Stimulated activated CD8-positive, alpha-beta memory T cell treated with anti-CD3 and anti-CD28 coated beads, Interleukin-15, amount 100 ng/mL, for 48 hours (primary cell): ENCODE measurements at places on chromosomes 2 and 18.

- no peak for DNase-seq
These were observed 17.5 kb upstream of the TMEM163 start for GRCh38 chr2:134736167-134736880.

DNA sequence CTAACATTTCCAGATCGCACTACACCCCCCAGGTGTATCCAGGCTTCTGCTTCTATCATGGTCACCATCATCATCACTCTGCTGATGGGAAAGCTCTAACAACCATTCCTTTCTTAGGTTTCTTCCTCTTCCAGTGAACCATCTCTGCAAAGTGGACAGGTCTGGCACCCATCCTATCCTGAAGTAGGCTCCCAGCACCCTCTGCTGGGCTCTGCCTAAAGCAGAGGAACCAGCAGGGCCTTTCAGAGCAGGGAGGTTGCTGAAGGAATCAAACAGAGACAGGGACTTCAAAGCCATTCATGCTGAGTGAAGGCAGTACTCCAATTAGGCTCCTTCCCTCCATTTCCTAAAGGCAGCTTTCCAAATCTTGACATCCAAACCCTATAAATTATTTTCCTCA, 27.2 kb upstream of the SATB2 start:
- no peak for DNase-seq

DNA sequence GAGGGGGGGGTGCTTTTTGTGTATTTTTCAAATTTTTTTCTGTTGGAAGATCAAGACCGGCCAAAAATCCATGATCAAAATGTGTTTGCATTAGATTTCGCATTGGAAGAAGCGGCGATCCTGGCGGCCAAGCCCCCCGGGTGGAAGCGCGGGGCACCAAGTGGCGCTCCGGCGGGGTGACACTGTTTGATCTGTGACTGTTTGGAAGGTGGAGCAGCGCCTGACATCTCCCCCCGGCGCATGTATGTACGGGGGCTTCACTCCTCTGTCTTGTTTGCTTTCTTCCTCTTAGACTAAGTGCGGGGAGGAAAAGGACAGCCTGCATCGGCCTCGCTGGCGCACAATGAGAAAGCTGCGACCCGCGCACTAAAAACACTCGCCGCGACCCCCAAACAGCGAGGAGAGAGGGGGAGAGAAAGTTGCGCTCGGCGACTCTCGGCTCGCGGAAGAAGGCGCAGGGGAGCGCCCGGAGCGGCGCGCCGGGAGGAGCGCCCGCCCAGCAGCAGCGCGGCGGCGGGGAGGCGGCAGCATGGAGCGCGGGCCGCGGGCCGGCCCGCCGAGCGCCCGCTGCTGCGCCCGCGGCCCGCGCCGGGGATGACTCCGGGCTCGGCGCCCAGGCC, 515 bp downstream of the TSHZ1 start:
- no peak for DNase-seq

DNA sequence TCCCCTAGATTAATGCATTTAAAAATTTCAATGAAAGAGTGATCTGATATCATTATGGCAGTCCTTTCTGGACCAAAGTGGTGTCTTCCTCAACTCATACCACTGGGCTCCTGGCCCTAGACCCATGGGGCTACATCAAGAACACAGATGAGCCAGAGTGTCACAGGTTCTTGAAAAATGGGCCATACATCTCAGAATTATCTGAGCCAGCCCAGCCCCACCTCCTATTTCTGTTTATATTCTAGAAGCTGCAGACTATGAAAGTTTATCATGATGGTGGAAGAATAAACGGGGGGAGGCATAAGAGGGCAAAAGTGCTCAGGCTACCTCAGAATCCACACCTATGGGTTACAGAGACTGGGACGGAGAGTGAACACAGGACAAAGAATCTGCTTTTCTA, 120.6 kb upstream of the TACR1 start:
- DNase-seq: no peak

DNA sequence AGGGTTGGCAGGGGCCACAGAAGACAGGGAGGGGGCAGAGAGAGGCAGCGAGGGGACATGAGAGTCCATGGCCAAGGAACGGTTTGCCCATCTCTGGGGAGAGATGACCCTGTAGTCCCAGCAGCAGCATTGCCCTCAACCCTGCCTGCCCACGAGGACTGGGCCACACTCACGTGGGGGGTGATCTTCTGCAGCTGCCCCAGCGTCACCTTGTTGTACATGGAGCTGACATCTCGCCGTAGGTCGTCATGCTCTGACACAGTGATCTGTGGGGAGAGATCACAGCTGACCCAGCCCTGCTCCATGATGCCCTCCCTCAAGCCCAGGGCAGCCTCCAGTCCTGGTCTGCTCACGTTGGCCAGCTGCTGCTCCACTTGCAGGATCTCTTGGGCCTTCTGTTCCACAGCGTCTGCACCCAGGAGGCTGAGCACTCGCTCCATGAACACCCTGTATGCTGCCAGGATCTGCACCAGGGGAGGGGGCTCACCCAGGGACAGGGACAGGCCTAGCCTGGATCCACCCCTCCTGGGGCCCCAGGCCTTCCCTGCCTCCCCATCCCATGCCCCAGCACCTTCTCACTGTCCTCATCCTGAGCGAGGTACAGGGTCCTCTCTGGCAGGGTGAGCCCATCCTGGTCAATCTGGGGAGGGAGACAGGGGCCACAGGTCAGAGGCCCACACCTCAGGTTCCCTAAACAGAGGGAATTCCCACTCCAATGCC, 2.8 kb downstream of the ECEL1 start:
- DNase-seq: no peak

- DNase-seq: no peak
These were observed 575.5 kb downstream of the LRRTM4 start for GRCh38 chr2:76946631-76947145.

GRCh38 chr2:198127627-198128026, 323.2 kb downstream of the PLCL1 start:
- DNase-seq: no peak

DNA sequence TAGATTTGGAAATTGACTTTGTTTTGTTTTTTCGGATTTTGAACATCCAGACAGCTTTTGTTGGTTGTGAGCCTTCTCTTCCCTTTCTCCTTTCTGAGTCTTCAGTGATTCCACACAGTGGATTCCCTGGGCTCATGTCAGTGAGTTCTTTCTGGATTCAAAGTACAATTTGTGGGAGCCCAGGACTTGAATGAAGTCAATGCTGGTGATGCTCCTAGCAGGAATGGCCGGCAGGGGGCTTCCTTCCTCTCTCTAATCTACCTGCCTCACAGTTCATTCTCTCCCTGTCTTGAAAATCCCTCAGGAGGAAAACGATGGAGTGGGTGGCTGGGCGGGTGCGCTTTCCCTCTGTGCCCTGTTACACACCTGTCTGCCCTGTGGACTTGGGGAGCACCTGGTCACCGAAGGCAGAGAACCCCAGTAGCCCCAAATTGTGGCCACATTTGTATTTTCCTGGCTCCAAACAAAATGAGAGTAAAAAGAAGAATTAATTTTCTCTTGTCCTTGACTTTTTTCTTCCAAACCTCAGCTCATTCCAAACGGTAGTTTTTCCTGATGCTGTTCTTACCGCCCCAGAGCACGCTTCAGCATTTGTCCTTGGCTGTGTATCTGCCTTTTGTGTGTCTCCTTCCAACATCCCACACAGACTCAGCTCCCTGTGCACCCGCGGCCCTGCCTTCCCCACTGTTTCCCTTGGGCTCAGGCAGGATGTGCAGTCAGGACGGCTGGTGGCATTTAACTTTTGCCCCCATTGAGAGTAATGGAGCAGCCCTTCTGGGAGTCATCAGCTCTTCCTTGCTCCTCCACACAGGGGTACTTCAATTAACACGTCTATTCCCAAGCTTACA, 86.6 kb downstream of the MARCO start:
- no peak for DNase-seq

DNA sequence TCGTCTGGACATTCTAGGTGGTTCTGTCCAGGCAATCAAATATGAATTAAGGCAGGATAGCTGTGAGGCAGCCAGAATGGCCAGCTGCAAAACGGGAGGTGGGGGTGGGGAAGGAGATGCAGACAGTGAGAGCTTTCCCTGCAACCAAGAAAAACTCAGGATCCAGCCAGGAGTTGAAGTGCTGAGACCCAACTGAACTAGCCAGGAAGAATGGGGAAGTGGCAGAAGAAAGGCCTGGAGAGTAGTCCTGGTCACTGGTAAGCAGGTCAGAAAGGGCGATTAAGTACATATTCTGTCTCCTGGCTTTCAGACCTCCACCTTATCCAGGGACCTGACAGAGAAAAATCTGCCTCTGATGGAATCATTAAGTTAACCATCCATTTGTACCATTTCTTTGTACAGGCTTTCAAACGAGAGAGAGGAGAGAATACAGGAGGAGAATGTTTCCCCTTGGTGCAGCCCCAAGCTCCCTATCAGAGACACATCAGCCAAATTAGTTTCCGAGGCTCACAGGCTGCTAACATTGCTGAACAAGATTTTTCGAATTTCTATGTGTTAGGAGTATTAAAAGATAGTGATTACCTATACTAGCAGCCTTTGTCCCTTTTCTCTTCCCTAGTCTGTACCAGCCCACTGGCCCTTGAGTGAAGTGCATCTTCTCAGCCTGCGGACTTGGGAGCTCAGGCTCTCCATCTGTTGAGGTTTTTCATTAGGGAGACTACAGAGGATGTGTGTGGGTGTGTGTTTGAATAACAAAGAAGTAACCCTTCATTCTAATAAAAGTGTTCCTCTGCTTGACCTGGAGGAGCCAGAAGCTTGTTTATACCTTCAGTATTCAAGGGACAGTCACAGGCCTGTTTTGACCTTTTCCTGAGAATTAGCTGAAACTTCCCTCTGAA, 12.5 kb upstream of the HOXD1 start:
- no peak for DNase-seq

DNA sequence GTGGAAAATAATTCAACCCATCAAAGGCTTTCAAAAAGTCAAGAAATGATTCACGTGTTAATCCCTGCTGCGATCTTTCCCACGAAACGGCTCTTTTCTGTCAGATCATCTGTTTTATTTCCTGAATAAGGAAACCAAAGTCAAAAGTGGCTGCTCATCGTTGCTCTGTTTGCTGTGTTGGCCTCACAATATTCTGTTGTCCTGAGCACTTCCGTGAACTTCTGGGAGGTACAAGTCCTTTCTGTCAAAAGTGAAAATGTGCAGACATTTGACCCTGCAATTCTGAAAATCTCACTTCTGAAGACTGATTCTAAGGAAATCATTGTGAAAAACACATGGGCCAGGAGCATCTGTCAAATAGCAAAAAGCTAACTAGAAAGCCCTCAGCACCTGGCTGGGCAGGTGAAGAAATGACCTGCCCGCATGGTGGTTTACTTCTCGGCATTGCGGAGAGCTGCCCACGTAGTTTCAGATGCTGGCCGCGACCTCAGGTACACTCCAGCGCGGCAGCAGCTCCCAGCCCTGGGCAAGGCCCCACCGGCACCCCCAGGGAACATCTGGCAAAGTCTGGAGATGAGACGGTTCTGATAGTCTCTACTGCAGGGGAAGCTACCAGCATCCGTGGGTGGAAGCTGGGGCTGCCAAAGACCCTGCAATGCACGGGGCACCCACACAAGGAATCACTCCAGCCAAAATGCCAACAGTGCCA, 31.9 kb upstream of the GPC1 start:
- DNase-seq: no peak

DNA sequence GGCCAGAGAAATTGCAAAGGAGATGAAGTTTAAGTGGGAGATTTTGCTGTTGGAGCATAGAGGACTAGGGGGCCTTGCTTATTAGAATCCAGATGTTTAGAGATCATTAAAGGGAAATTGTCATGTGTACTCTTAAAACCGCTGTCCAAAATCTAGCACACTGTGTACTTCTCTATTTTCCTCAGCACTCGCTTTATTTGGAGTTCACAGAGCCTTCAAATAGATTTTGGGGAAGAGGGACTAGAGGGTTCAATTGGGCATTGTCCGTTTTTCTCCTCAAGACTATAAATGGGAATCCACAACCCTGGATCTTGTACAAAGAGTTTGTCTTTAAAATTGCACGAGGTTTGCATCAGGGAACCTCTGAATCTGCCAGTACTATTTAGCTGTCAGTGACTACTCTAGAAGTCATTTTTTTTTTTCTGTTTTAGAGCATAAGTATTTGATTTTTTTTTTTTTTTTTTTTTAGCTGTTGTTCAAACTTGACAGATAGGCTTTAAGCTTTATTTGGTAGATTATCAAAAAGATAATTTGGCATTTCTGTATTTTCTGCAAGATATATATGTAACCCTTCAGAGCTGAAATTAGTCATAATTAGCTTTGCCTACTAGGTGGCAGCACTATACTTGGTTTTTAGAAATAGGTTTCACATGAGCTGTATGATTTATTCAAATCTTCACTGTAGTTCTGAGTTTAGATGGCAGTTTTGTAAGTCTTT, 14.2 kb downstream of the PMS1 start:
- DNase-seq: no peak

- DNase-seq: no peak
These were observed 90.1 kb upstream of the KCNJ3 start for GRCh38 chr2:154608438-154608837.

- no peak for DNase-seq
These were observed 157.5 kb downstream of the FSIP2 start for GRCh38 chr2:185895828-185896693.

- DNase-seq: no peak
These were observed 57.2 kb downstream of the CDC42EP3 start for GRCh38 chr2:37614061-37614738.

GRCh38 chr18:62281684-62282083, 43.4 kb upstream of the TNFRSF11A start:
- no peak for DNase-seq

DNA sequence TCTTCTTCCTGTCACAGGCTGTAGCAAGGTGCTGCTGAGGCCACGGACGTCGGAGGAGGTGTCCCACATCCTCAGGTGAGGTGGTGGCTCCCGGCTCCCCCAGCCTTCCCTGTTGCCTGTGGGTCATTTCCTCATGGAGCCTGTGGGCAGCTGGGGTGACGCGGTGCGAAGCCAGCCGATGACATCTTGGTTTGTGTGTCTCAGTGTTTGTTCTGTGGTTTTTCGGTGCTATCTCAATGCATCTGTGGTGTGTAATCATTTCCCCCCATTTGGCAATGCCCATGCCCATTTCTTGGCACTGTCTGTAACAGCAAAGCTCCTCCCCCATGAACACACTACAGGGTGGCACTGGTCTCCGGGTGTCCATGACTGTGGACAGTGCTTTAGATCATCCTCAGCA, 6.6 kb downstream of the D2HGDH start:
- no peak for DNase-seq

DNA sequence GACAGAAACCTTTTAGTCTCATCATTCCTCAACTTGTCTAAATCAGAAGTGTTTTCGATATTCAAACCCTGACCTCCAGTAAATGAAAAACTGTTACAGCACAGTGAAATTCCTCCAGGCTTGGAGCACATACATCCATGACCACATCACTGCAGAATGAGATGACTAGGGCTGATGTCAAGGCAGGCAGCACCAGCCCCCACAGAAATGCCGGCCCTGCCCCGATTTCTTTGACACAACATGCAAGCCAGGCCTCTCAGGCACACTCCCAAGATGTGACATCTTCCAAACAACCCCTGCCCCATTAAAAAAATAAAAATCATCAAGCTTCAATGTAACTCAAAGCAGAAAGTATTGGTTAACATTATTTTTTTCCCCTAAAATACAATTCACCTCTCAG, 103.3 kb downstream of the CTAGE1 start:
- no peak for DNase-seq

DNA sequence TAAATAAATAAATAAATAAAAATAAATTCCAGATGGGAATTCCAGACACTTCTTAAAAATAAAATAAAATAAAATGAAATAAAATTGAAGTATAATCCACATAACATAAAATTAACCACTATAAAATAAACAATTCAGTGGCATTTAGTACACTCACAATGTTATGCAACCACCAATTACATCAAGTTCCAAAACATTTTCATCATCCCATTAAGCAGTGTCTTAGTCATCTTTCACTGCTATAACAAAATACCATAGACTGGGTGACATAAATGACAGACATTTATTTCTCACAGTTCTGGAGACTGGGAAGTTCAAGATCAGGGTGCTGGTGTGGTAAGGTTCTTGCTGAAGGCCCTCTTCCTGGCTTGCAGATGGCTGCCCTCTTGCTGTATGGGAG, 22.6 kb upstream of the PROKR1 start:
- no peak for DNase-seq
